Heart left ventricle (tissue), 16 donors: ENCODE measurements at places on chromosomes 2 and 18. TPM values are rescaled to one million over a fixed set of nuclear protein-coding genes. Genes with fewer than 3 reads are reported as not detected.

Gene ERICH2
- polyA plus RNA-seq, result 1.9 TPM

Gene TGFA
- polyA plus RNA-seq, result 0.50 TPM

Gene CD207
- polyA plus RNA-seq, result 0.19 TPM

Gene CTIF
- 93.0 TPM for polyA plus RNA-seq

Gene SERPINB13
- not detected for polyA plus RNA-seq

Gene QPCT
- 4.0 TPM for polyA plus RNA-seq

- no peak for DNase-seq
Observed at GRCh38 chr2:7570247-7570646, 653.0 kb downstream of the RNF144A start.

- DNase-seq, result no peak
Observed at GRCh38 chr2:38108907-38109731, 33.2 kb upstream of the CYP1B1 start.

DNA sequence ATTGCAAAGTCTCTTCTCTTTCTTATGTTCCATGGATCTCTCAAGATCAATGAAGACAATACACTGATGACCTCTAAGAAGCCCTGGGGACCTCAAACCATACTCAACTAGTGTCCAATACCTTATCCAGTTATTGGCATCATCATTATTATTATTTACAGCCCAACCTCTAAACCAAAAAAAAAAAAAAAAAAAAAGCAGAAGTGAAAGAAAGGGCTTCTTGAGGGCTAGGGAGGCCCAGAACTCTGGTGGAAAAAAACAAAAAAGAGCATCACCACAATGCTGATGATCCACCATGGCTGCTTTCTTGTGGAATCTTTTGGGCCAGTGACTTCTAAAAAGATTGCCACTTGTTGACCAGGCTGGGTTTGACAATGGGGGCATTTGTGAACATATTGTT is 324.9 kb downstream of the LPIN1 start:
- no peak for DNase-seq

DNA sequence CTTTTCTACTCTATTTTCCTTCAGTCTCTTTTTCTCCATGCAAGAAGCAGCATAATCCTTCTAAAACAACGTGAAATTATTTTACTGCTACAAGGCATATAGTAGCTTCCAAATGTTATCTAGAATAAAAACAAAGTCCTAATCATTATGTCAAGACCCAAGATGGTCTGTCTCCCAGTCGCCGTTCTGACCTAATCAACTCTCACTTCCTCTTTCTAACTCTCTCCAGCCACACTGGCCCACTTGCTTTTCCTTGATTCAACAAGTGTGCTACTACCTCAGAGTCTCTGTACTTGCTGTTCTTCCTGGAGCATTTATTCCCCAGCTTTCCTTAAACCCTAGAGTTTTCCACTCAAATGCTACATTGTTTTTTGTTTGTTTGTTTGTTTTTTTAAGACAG is 1491.2 kb downstream of the LRP1B start:
- no peak for DNase-seq

GRCh38 chr18:22283397-22283796 is 114.0 kb downstream of the GATA6 start:
- no peak for DNase-seq

GRCh38 chr18:53701697-53702096 is 522.8 kb downstream of the MBD2 start:
- DNase-seq, result no peak

DNA sequence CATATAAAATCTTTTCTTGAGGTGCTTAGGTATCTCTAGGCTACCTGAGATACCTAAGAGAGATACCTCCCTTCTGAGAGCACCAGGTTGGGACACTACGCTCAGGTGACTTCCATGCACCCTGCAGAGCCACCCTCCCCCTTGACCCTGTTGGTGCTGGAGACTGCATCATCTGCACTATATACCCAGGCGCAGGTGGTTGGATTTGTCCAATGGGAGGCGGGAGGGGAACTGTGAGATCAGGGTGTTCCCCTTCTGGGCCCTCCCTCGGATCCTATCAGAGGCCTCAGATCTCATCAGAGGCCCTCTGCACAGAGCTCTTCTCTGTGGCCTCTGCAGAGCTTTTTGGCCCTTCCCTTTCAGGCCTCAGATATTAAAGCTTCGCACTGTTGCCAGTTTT is 158.4 kb downstream of the SH3RF3 start:
- no peak for DNase-seq
